ENCODE measurements at places on chromosomes 7 and 10. TPM values are rescaled to one million over a fixed set of nuclear protein-coding genes. Genes with fewer than 3 reads are reported as not detected.
A peak's percentile ranks its signal among the peaks of the same experiment; 100 is the strongest.

DNA sequence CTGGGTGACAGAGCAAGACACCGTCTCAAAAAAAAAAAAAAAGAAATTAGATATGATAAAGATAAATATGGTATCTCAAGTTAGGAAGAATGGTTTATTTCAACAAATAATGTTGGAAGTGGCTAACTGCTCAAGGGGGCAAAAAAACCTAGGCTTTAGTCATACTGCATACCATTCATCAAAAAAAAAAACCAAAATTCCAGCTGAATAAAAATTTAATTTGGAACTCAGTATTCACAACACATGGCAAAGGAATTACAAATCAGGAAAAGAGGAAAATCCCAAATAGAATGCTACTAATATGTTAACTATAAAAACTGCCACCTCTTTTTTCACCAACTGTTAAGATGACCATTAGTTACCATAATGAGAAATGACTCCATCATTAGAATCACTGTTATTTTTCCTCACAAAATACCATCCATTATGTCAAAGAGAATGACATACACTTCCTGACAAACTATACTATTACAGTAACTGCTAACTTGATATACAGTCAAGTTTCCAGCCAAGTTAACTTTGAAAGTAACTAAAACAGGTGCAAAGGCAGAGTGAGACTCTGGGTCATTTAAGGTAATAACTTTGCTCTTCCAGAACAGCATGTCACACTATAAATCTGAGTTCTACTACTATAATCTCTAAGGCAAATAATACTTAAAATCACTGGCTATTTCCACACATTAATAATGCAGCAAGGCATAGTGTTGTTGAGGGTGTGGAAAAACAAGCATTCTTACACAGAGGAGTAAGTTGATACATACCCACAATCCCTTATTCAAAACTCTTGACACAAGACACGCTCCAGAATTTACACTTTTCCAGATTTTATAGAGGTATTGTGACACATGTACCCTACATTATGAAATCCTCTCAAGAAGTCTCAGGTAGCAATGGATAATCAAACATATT is 10.2 kb downstream of the KBTBD2 start:
- DNase-seq, result no peak

DNA sequence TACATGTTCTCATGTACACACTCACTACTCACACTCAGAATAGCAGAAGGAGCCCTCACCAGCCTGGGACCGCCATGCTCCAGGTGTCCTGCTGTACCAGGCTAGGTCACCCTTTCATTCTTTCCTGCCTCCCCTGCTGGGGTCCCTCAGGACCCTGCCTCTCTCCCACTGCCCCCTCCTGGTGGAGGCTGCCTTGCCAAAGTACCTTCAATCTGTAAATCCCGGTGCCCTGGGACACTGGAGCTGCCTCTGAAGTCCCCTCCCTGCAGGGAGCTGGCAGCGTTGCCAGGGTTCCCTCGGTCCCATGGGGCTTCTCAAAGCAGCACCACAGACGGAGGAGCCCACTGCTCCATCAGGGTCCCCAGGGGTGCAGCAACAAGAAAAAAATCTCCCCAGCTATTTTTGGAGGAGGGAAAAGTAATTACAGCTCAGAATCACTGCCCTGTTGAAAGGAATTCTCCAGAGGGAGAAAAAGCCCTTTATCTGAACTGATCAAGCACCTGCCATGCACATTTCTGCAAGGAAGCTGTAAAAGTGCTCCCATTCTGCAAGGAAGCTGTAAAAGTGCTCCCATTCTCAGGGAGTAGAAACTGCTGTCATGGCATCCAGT is 259.9 kb downstream of the PTPRN2 start:
- DNase-seq, result no peak

GRCh38 chr7:28447071-28447470 is 34.8 kb downstream of the CREB5 start:
- DNase-seq, result no peak

CCL24 gene
- not detected for polyA plus RNA-seq

DNA sequence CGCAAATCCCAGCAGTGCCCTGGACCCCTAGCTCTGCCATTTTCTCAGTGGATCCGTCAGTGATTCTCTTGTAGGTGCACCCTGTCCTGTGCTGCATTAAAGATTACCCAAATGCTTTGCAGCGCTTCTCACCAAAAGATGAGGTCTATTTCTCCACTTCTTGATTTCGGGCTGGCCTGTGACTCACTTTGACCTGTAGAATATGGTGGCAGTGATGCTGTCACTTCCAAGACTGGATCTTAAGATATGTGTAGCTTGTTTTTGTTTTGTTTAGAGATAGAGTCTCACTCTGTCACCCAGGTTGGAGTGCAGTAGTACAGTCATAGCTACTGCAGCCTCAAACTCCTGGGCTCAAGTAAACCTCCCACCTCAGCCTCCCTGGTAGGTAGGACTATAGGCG is 37.0 kb upstream of the ZMIZ1 start:
- no peak for DNase-seq

FAM25C gene
- polyA plus RNA-seq, result not detected

GHRHR gene
- polyA plus RNA-seq, result 2.2 TPM

DNA sequence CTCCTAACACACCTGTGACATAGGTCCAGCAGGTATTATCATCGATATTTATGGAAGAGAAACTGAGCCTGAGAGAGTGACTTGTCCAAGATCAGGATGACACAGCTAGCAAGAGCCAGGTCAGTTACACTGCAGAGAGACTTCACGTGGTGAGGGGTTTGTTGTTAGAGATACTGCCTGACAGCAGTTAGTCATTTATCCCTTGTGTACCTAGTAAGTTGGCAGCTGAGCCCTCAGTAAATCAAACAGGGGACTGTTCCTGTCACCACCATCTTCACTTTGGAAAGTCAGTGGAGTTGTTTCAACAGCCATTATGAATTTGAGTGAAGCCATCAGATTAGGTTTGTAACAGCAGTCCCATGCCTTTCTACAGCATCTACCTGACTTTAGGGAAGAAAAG is 87.5 kb upstream of the GATA3 start:
- no peak for DNase-seq

- no peak for DNase-seq
These were observed 47.3 kb upstream of the NPTX2 start for GRCh38 chr7:98569691-98570337.

POMZP3 gene
- 8.7 TPM for polyA plus RNA-seq

DNA sequence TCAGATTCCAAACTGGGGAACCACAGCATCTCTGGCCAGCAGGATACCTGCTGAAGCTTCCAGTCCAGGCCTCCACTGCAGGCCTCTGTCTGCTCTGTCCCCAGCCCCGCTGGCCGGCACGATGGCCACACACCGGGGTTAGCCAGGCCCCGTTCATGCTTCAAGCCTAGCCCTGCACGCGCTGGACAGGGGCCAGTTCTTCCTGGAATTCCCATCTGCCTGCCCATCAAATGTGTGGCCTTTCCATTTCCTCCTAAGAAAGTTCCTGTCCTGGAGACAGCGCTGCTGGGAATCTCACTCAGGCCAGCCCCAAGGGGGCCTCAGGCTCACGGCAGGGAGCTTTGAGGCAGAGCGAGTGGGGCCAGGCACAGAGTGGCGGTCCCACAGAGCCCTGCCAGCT is 18.0 kb downstream of the SH2B2 start:
- no peak for DNase-seq

BMPR1A gene
- polyA plus RNA-seq, result 12.4 TPM

EVX1 gene
- polyA plus RNA-seq, result not detected

RRP12 gene
- 49.5 TPM for polyA plus RNA-seq

STK31 gene
- 0.55 TPM for polyA plus RNA-seq

SPDYE2 gene
- polyA plus RNA-seq, result 0.79 TPM

DNA sequence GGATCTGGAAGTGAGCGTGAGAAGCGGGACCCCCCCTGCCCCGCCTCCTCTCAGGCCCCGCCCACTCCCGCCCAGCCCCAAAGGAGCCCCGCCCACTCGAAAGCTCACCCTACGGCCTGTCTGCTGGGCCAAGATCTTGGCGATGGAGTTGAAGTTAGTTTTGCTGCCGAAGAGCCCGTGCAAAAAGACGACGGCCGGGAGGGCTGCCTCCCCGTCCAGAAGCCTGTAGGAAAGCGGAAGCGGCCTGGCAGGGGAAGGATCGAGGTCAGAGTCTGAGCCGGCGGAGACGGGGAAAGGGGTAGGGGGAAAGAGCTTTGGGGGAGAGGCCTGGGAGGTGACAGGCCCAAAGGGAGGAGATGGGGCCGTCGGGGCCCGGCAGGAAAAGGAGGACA is 386 bp downstream of the ABHD11 start:
- DNase-seq, result peak; percentile 78

CREB5 gene
- polyA plus RNA-seq, result 2.9 TPM

- peak; percentile 64 for DNase-seq
These were observed 1043.2 kb upstream of the C7orf33 start for GRCh38 chr7:147547252-147547897.

AGMO gene
- polyA plus RNA-seq, result 0.55 TPM

- DNase-seq, result no peak
These were observed 65.2 kb downstream of the ZMYND11 start for GRCh38 chr10:200405-200804.

DNA sequence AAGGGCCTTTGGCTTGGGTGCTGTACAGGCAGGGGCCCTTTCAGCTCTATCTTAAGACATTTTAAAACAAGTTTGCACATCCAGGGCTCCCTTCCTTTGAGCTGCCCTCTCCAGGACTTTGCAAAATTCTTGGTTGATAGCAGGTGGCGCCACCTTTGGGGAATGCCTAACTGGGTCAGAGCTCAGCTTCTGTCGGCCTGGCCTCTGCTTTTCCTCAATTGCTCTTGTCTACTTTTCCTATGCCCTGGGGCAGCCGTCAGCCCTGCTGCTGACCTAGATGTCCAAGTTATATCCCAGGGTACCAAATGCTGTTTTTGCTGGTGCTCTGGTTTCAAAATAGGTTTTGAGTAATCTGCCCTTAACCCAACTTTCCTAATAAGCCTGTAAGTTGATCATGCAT is 65.8 kb downstream of the APBB1IP start:
- DNase-seq, result peak; percentile 66

- peak; percentile 13 for DNase-seq
These were observed 3.3 kb downstream of the TMEM229A start for GRCh38 chr7:124029396-124030188.

GRCh38 chr7:11193131-11193867 is 219.6 kb downstream of the PHF14 start:
- DNase-seq, result peak; percentile 81

GRCh38 chr7:157775021-157775559 is 438.3 kb downstream of the DNAJB6 start:
- no peak for DNase-seq

DNA sequence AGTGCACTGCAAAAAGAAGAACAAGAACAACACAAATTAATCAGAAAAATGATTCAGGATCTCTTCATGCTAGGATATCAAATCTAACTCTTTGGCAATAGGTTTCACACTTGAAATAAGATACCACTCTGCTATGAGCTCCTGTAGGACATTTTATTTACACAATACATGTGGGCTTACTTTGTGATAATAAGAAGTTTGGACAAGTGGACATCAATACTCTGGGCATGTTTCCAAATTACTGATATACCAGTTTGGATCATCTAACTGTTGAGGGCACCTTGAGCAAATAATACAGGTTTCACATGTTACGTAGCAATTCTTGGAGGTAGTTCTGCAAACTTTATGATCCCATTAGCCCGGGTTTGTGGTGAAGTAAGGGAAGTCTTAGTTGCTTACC is 59.8 kb downstream of the CPVL start:
- DNase-seq, result no peak

GRCh38 chr7:105530126-105530525 is 1.9 kb upstream of the RINT1 start:
- no peak for DNase-seq

ASZ1 gene
- polyA plus RNA-seq, result not detected

TNS3 gene
- 6.2 TPM for polyA plus RNA-seq

DNA sequence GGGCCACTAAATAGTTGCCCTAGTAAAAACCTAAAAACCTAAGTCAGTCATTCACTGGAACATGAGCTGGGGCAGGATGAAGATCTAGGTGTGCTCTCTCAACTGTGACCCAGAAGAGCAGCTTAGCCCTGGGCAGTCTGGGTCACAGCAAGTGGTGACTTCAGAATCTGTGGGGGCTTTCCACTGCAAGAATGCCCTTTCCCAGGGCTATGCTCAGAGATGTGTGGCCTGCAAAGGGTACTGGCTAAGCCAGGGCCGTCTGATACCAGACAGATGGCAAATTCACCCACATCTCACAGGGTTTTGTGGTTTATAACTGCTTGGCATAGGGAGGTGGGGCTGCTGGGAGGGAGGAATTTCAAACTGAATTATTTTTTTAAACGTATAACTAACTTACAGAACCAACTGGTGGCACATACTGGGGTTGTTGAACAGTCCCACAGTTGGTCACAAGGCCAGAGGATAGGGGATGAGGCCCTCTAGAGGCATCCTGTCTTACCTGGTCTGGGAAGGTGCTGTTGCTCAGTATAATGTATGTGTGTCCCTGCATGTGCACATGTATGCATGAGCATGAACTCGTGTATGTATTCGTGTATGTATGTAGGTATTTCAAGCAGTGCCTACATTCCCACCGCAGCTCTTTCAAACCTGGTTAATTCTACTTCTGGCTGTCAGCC is 63.2 kb downstream of the PRPF18 start:
- DNase-seq, result no peak

DNA sequence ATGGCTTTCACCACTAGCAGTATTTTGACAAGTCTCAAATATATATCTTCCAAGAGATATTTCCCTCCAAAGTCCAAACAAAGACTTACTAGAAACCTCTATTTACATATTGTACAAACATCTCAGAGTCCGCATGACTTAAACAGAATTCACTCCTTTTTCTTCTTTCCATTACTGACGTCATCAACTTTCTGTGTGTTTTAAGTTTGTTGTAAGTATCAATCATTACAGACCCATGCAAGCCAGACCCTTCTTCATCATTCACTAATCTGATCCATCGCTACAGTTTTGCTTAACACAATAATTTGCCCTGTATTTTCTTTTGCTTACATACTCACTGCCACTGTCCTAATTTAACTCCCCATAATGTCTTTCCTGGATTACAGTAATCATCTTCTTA is 51.9 kb downstream of the SEMA3A start:
- DNase-seq, result no peak

DNA sequence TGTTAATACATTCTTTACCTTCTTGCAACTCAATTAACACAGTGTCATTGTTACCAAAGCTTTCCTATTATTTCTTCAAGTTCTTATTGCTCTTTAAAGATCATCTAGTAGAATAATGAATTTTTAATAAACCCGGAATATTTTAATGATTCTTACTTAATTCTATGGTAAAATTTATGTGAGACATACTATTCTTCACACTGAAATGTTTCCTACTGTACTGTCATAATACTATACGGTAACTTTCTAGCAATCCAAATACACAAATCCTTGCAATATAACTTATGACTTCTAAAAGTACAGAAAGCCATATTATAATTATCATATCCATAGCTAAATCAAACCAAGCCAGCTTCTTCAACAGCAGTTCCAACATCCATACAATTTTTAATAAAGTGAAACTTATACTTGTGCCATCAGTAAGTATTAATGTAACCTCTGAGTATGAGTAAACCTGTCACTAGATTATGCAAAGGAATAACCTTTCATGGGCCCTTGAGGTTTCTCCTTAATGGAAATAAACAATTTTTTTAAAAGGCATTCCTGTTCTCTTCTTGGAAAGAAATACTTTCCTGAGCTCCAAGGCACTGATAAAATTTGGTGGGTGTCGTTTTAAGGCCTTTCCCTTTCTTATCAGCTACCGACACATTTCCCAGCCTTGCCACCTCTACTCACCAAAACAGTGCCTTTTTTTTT is 87.4 kb downstream of the IMMP2L start:
- DNase-seq, result no peak

GRCh38 chr7:15747301-15747700 is 60.8 kb upstream of the MEOX2 start:
- DNase-seq, result no peak

ERVW-1 gene
- not detected for polyA plus RNA-seq

All from GM23338 (cell line).